ENCODE measurements at places on chromosomes 7 and 10.

DNA sequence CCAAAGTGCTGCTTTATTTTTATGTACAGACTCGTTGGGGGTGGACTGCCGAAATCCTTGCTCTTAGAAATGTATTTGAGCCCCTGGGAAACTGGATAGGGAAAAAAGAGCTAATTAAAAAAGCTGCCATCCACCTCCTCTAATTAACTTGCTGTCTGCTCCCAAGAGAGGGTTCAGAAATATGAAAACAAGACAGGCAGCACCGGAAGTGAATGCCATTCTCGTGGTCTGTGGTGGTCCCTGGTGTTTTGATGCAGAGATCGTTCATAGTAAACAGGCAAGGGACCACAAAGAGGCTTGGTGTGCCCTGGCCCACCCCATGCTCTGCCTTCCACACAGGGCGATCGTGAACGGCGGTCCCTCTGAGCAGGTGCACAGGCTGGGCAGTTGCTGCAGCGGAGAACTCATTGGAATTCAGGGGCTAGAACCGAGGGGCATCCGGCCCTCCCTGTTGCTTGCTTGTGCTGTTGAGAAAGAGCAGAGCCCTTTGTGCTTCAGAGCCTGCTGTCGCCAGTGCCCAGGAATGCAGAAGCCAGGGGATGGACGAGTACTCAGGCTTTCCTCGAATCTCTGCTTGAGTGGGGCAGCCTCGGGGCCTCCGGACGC, 79.1 kb upstream of the BTBD16 start:
- no peak for DNase-seq

DNA sequence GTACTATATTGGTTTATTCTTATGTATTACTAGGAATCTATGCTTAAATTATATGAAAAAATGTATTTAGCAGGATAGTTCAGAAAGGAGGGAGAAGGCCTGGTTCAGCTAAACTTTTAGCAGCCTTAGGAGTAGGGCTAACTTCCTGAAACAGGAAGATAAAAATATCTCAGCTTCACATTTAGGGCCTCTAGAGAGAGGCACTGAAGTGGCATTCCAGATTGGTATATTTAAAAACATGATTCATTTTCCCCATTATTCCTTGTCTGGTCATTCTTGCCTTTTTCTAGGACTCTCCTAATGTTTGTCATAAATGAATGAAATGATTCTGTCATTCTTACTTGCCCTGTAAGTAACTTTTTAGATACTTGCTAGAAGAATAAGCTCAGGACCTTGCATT, 63.0 kb upstream of the CYP26C1 start:
- no peak for DNase-seq

DNA sequence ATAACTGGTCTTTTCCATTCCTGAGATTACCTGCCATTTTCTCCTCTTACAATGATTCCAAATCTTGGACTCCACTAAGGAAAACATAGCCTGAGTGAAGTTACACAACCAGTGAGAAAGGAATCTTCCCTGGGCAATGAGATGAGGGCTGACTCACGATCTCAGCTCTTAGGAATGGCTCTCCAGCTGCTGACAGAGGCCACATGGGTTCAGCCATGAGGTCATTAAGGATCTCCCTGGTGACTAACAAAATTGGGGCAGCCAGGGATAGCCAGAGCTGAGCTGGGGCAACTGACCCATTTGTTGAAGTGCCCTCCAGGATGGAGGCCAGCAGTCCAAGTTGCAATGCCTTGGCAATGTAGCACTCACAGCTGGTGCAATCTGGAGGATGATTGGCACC, 78.7 kb upstream of the MKLN1 start:
- no peak for DNase-seq

DNA sequence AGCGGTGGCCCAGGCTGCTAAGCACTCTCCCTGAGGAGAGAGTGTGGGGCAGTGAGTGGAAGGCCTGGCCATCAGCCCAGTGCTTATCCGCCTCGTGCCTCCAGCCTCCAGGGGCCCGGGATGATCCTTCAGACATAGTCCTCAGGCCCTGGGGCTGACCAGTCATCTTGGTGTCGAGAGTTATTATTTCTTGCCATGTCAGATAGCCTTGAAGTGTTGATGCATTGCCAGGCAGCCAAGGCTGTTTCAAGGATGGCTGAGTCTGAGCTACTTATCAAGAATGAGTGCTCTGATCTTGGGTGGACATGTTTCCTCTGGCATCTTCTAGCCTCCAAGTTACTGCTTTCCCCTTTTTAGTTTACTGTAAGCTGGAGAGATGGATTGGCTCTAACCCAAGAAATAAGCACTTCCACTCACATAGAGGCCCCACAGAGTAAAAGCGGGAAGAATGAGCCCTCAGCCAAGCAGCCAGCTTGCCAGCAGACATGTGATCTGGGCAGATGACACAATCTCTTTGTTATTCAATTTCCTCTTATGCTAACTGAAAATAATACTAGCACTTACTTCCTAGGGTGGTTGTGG, 136.5 kb upstream of the NAMPT start:
- no peak for DNase-seq

- DNase-seq = no peak
Measured at GRCh38 chr10:33215154-33215553, 119.3 kb downstream of the NRP1 start.

DNA sequence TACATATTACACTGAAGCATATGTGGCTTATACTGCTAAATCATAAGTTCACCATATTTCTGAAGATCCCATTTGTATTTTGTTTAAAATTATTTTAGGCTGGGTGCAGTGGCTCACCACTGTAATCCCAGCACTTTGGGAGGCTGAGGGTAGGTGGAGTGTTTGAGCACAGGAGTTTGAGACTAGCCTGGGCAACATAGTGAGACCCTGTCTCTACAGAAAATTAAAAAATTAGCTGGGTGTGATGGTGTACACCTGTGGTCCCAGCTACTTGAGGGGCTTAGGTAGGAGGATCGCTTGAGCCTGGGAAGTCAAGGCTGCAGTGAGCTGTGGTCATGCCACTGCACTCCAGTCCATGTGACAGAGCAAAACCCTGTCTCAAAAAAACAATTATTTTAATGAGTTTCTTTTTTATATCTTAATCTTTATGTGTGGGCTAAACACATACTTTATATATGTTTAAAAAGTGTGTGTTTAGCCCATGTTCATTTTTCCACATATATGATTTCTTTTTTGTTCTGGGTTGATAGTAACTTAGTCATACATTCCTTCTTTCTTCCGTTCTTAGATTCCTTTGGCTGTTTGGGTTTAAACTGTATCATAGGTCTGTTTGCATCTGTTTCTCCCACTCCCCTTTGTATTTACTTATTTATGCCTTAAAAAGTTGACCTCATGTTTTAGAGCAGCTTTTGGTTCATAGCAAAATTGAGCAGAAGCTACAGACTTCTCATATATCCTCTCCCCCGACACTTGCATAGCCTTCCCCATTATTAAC, 33.5 kb downstream of the RSBN1L start:
- DNase-seq = no peak

GRCh38 chr10:91758303-91759146, 39.7 kb upstream of the TNKS2 start:
- no peak for DNase-seq

DNA sequence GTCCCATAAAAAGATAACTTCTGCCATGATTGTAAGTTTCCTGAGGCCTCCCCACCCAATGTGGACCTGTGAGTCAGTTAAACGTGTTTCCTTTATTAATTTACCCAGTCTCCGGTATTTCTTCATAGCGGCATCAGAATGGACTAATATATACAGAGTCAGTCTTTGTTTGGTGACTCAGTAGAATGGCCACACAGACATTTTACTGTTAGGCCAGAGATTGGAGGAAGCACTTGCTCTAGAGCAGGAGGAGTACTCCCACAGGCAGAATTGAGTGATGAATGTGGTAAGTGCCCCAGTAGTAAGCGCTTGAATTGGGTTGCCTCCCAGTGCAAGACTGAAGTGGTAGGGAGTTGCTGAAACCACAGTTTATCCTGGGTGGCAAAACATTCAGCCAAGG, 149.5 kb upstream of the SMIM30 start:
- DNase-seq = no peak

DNA sequence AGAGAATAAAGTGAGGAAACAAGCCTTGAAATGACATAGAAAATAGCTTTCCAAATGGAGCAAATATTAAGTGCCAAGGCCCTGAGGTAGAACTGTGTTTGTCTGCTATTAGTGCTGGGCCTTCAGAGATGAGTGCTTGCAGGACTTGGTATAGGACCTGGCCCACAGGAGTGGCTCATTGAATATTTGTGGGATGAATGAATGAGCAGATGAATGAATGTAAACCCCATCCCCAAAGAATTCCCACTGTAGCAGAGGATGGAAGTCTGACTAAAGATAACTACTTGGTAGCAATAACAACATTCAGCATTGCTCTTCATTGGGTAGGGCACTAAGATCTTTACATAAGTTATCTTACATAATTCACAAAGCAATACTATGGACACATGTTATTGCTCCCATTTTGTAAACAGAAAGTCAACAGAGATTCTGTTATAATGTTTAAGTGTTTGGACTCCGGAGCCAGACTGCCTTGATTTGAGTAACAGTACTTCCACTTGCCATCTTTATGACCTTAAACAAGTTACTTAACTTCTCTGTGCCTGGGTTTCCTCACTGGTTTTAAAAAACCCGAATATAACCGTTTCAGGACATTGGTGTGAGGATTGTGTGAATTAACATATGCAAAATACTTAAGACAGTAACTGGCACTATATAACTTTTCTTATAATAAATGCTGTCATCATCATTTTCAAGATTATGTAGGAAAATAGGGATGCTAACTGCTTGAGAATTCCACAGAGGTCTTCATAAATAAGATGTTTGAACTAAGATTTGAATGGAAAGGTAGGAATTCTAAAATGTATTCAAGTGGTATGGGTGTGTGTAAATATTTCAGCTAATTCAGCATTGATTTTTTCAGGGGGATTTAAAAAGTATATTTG, 141.9 kb downstream of the PRKG1 start:
- no peak for DNase-seq

DNA sequence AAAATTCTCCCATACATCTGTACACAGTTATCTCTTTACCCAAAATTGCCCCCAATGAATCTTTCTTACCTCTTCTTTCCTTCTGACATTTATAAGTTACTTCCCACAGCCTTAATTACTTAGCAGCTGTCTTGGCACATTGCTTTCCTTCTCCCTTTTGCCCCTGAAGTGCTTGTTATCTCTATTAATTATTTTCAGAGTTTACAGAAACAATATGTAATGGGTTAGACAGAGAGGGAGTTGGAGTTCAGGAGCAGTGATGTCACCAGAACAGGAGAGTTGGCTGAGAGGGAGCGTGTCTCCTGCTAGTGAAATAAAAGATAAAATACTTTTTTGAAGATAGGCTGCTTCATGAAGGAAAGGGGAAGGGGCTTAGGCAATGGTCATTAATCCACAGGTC, 57.4 kb downstream of the ITGB8 start:
- DNase-seq = no peak

GRCh38 chr7:51785876-51786275, 469.3 kb upstream of the COBL start:
- no peak for DNase-seq

DNA sequence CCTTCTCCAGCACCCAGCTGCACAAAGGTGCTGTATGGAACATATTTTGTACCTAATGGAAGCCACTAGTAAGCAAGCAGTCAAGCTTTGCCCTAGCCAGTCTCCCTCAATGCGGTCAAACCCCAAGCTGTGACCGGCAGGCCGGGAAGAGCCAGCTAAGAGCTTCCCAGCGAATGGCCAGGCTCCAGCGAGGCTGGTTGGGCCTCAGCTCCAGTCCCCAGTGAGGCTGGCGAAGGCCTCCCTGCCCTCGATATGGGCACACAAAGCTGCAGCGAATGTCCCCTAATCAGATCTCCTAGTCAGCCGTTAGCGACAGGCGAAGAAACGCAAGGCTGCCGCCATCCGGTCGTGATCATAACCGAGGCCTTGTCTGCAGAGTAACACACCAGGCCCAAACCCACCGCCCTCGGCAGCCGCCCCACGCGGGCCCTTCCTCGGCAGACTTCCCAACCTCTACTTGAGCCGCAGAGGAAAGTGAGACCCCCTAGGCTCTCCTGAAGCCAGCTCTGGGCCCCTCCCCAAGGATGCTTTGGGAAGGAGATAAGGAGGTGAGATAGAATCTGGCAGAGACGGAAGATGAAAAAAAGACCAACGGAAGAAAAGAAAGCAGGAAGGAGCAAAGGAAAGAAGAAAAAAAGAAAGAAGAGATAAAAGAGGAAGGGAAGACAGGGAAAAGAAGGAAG, 3.1 kb upstream of the HOXA9 start:
- DNase-seq = no peak

GRCh38 chr10:73731588-73732375, 12.4 kb upstream of the SEC24C start:
- DNase-seq = no peak

DNA sequence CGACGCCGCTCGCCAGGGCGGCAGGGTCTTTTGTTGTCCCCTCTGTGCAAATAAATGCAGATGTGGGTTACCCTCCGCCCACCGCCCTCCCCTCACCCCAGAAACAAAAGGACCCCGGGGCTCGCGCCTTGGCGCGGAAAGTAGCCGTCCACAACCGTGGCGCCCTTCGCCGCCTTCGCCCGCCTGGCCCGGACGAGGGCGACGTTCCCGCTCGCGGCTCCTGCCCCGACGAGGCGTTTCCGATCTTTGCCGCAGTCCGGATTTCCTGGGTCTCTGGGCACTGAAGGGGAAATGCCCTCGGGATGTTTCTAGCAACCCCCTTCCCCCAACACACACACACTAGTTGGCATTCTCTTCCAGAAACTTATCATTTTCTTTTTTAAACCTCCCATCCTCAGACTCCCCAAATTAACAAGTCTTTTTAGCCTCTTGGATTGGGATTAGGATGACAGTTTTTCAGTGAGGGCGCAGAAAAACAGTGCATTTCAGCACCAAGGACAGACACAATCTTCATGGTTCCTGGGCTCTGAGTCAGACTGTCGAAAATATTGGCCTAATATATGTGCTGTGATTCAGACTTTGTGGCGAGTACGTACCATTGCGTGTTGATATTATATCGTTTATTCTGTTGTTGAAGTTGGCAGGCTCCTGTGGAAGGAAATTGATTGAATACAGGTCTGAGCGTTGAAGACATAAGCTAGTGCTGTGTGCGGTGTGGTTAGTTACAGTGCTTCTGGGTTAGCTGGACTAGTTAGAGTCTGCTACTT, 771 bp downstream of the PHYHIPL start:
- no peak for DNase-seq

DNA sequence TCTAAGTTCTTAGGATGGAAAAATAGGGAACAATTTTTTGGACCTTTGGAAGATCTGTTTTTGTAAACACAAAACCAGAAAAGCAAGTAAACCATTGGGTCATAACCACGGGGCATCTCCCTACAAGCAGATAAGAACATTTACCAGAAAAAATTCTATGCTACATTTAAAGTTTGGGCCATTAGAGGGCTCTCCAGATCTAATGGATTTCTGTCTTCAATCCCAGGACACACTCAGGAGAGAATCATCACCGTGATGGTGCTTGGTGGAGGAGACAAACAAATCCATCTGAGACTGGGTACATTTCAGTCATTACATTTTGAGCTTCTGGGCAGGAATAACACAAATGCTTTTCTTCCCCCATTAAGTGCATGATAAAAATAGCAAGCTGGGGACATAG, 178.4 kb upstream of the TARP start:
- DNase-seq = no peak
